ENCODE measurements at places on chromosomes 12 and 14.

- DNase-seq, result no peak
Measured at GRCh38 chr12:68998041-68998440, 65.1 kb upstream of the CPM start.

DNA sequence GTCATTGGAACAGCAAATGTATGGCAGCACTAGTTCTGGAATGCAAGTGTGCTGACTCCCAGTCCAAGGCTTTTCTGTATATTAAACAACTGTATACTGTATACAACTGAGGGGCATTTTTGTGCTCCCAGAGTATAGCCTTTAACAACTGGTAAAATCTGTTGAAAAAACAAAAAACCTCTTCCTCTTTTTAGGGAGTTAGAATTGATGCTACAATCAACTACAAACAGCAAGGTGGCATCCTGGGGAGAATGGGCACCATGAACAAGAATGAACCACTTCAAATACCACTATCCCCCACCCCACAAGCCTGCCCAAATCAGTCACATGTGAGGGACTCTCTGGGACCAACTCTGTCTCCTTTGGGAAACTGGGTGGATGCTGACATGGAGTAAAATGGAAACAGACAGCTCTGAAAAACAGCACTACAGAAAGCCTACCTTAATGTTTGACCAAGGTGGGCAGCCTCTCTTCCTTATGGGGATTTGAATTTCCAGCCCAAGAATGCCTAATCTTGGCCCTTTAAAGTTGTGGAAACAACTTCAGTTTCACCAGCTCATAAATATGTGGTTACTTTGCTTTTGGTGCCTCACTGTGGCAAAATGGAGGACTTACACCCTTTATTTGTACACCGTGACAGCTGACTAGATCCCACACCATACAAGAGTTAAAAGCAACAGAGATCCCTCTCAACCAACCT lies 7.5 kb downstream of the VTI1B start:
- peak; percentile 56 for DNase-seq

GRCh38 chr12:18296201-18296908 lies 35.0 kb downstream of the PIK3C2G start:
- no peak for DNase-seq

DNA sequence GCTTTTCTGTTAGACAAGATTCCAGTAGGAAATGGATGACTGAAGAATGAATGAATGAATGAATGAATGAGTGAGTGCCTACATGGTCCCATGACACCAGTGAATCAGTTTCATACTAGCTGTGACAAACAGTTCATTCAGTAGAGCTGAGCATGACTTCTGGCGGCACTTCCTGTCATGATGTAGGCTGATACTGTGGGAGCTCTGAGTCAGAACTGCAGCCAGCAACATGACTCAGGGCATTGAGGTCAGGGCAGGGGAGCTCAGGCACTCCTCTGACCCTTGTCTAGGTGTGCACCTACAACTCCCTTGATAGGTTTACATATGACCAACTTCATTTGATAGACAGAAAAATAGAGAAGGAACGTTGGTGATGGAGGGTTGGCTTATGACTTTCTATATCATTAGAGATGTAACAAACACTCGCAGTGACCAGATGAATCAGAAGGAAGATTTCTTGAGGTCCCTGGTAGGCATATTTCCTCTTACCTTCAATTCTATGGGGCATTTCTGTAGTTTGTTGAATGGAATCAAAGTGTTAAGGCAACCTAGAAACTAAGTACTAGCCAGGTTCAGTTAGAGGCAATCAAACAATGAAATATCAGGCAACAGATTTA lies 139.3 kb upstream of the ARHGAP5 start:
- peak; percentile 98 for DNase-seq

DNA sequence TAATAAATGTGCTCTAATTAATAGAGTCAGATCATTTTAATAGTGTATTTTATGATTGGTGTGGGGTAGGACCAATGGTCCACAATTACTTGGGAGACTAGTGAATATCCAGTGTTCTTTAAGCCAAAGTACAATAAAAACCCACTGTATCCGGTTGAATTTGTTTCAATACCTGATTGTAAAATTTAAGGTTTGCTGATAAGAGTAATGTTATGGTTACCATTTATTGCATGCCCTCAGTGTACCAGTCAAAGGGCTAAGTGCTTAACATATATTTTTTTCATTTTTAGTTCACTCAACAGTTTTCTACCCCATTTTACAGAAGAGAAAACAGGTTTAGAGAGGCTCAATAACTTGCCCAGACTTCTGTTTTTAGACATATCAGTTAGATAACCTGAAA lies 97.9 kb upstream of the ATF1 start:
- DNase-seq, result no peak

DNA sequence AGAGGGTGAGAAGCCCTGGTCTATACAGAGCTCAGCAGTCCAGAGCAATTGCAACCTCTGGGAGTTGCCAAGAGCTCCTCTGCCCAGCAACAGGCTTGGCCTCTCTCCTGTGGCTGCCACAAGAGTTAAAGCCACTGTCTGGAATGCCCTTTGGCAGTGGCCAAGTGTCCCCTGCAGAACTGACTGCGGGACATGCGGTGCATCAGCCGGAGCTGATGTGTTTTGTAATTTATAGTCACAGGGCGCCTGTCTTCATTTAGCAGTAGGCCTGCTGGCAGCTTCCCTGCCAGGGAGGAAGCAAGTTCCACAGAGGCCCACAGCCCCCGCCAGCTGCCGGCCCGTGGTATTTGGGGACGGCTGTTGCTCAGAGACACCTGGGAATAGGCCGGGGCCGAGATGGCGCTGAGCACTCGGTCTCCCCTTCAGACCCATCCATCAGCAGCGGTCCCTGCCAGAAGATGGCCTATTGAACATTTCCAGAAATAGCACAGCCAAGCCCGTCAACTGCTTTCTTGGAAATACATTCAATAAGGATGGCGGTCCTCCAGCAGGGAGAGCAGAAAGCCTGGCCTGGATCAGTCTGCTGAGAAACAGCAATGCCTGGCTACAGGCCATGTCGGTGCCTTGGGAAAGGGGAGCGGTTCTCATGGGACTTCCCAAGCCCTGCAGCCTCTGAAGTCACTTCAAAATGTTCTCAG lies 217.4 kb downstream of the CRADD start:
- DNase-seq, result no peak

DNA sequence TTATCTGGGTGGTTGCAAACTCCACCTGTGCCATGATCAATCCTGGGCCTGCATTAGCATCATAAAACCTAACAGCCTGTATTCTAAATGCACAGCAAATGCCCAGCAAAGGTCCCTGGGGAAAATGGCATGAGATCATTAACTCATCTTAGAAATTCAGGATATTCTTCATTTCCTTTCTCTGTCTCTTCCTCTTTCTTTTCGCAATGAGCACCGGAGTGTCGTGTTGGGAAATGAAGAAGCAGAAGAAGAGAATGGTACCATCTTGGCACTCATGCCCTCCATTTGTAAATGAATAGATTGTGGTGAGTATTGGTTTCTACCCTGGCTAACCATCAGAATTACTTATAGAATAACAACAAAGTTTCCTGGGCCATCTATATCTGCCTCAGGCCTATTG lies 193.6 kb downstream of the GALC start:
- DNase-seq, result no peak

DNA sequence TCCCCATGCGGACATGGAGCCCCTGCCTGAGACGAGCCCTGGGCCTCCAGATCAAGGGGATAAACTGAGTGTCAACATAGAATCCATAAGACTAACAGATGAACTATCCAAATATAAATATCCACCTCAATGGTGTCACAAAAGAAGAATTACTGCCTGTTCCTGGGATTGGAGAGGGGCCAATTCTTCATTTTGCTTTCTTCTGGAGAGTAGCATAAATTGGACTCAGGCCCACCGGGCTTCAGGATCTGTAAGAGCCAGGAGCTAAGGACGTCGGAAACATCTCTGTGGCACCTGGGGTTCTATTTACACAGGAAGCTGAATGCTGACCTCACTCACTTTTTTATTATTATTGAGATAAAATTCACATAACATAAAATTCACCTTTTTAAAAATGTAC lies 408.2 kb upstream of the CCDC196 start:
- DNase-seq, result no peak

DNA sequence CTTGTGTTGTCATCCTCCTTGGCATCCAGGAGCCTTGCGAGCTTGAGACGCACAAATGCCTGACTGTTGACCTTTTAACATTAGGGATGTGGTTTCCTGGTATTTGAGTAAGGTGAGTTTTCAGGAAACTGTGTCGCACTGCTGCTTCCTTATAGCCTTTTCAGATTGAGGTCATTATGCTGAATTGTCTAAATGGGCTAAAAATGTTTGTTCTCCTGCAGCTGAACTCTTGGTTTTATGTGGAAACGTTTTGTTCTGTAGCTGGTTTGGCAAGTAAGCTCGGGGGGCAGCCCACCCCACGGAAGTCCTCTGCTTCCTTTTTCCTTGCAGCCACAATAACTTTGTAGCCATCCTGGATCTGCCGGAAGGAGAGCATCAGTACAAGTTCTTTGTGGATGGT lies 5.7 kb downstream of the PRKAB1 start:
- DNase-seq, result no peak

DNA sequence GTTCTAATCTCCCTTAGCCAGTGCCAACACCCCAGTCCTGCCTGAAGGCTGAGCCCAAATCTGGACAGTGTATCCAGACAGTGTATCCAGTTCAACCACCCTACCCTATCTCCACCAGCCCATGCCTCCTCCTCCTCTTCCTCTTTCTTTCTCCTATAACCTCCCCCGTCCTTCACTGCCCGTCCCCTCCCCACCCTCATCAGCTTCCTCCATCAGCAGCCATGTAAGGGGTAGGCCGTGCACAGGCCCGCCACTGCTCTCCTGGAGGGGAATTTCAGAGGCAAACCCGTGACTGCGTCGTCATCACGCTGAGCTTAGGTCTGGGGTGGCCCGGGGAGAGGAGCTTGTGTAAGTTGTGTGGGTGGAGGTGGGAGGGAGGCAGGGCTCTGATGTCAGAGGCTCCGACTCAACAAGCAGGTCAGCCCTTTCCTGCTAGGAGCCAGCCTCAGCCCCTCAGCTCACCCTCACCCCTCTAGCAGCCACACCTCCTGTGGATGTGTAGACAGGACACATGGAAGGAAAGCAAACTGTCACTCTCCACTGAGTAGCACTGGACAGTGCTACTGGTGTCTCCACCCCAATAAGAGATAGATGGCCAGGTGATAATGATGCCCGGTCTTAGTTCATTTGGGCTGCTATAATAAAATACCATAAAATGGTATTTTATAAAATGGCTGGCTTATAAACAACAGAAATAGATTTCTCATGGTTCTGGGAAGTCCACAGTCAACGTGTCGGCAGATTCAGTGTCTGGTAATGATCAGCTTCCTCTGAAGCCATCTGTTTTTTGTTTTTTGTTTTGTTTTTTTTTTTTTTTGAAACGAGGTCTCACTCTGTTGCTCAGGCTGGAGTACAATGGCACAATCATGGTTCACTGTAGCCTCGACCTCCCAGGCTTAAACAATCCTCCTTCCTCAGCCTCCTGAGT lies 50.5 kb downstream of the IRF2BPL start:
- peak; percentile 52 for DNase-seq

GRCh38 chr12:14367040-14367661 lies 1.7 kb downstream of the ATF7IP start:
- DNase-seq, result peak; percentile 29

DNA sequence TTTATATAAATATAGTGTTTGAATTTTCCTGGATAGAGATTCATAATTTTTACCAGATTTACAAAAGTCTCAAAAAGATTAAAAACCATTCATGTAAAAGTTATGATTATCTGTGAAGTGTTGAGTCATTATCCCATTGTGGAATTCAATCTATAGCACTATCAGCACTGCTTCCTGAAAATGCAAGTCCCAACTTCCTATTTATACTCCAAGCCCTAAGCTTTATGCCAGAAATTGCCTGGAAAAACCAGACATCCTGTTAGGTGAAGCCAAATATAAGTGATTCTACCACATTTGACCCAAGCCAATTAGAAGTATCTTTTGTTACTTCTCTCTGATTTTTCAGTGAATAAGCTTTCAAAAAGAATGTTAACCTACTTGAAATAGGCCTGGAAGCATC lies 129.1 kb downstream of the GPR135 start:
- no peak for DNase-seq

DNA sequence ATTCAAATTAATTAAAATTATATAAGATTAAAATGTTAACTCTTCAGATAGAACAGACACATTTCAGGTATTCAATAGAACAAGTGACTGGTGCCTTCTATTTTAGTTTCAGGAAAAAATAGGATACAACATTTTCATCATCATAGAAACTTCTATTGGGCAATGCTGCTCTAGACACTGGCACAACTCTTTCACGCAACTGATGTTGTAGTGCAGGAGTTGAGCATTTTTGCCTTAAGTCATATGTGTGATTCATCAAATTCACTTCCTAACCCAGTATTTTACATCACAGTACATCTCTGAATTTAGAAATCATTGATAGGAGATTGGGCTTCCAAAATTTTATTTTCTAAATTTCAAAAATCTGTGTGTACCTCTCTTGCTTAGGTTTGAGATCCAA lies 215.4 kb upstream of the DIO2 start:
- DNase-seq, result no peak

GRCh38 chr14:95685978-95686922 lies at the start of gene TCL1B:
Gene TCL1B (plus strand): TSS chr14:95686426. CDS start chr14:95686468, 42 bp downstream.
- no peak for DNase-seq

- peak; percentile 6 for DNase-seq
Measured at GRCh38 chr12:62466018-62466593, 520 bp upstream of the MON2 start.

DNA sequence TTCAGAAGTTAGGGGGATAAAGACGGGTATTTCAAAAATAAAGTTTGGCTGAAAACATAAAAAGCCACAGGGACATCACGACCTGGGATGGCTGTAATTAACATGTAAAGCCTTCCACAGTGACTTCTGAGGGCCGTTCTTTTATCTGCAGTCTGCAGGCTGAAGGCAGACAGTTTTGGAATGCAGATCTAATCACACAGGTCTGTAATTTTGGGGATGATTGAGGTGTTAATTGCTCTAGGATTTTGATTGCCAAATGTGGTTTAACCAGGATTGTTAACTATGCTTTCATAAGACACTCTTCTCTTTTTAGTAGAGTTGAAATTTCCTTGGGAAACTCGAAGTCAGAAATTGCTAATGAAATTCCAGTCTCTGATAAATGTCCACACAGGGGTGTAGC lies 355.5 kb downstream of the ATP23 start:
- DNase-seq, result no peak

DNA sequence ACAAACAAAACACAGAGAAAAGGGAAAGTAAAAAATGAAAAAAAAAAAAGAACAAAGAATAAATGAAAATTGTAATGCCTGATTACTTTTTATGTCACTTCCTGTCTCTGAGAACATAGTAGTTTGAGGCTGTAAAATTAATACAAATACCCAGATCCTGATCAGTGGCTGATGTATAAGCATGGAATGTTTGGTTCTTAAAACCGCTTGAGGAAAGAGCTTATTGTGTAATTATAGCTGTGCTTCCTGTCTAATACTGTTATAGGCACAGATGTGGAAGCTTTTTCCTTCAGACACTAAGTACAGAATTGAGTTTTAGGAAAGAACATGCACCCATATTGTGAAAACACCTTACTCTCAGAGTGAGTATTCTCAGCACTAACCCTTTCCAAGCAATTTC lies 86.9 kb downstream of the AVPR1A start:
- no peak for DNase-seq

GRCh38 chr12:13911756-13912554 lies 69.4 kb downstream of the GRIN2B start:
- DNase-seq, result no peak

- DNase-seq, result no peak
Measured at GRCh38 chr14:84251411-84252115, 1278.4 kb upstream of the FLRT2 start.
